ENCODE measurements at places on chromosomes 2 and 18.
A peak's percentile ranks its signal among the peaks of the same experiment; 100 is the strongest.

GRCh38 chr18:39453882-39454281, 1888.3 kb upstream of the CELF4 start:
- peak; percentile 62 for DNase-seq

GRCh38 chr2:233449081-233449901, 95.0 kb downstream of the DGKD start:
- peak; percentile 61 for DNase-seq

- no peak for DNase-seq
Observed at GRCh38 chr2:233346376-233346775, 7.9 kb upstream of the DGKD start.

GRCh38 chr2:188089901-188090300, 201.8 kb upstream of the GULP1 start:
- peak; percentile 3 for DNase-seq

- no peak for DNase-seq
Observed at GRCh38 chr2:98254504-98255059, 91.7 kb upstream of the CNGA3 start.

DNA sequence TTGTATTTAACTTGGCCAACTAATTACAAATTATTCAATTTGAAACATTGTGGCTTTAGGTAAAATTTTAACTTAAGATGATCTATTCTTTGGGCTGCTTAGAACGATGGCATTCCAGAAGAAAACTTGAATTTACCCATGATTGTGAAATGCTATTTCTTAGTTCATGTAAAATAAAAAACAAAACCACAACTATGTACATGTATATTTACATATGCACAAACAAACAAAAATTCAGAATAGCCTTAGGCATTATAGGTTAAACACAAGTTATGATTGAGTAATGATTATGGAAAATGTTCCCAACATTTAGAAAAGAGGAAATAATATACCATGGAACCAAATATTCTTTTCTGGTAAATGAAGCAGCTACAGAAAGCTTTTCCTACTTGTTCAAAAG, 3.5 kb upstream of the SMCHD1 start:
- no peak for DNase-seq

Measured in fibroblast of the aortic adventitia (primary cell).